Muscle of leg (tissue), 16 donors: ENCODE measurements at places on chromosomes 12 and 14. TPM values are rescaled to one million over a fixed set of nuclear protein-coding genes. Genes with fewer than 3 reads are reported as not detected.
A peak's percentile ranks its signal among the peaks of the same experiment; 100 is the strongest.

- DNase-seq, result no peak
These were observed 22.3 kb downstream of the OTOGL start for GRCh38 chr12:80121661-80122060.

GRCh38 chr14:101361451-101362433 is 199.6 kb upstream of the DIO3 start:
- no peak for DNase-seq

DNA sequence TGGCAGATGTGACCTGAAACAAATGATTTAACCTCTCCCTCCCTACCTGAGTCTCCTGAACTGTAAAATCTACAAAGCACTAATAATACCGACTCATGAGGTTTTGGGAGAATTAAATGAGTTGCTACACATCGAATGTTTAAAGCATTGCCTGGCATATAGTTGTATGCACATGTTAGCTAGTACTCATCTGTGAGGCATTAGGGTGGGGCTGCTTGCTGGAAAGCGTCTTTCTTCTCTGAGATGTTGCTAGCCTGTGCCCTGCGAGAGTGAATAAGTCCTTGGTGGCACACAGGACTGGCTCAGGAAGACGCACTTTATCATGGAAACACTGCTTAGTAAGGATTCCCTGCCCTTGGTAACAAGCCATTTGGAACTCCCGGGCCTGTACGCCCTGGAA is 6.1 kb downstream of the RAPGEF3 start:
- no peak for DNase-seq

DNA sequence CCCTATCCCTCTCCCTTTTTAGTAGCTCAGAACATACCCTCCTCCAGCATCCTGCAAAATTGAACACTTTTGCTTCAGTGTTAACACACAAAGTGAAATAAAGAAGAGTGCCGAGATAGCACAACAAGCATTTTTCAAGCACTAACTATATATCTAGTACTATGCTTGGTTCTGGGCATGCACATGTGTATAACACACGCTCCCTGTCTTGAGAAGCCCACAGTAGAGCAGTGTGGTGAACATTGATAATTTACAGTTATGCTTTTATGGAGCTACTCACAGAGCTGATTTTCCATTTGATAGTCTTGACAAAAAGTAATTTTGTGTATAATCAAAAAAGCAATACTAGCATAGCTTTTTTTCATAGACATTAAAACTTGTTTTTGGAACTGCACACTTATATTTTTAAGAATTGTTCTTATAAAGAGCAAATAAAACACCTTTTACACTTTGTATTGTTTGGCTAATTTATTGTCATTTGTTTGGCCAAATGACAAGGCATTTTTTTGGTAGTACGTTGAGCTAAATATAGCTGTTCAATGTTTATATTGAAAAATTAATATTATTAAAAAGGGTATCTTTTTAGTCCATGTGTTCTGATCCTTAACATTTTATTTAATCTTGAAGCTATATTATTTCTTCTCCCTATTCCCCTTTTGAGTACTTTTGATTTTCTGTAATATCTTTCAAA is 39.7 kb downstream of the LEMD3 start:
- DNase-seq, result no peak

GRCh38 chr12:57936513-57936883 is 4.9 kb upstream of the ATP23 start:
- no peak for DNase-seq

DNA sequence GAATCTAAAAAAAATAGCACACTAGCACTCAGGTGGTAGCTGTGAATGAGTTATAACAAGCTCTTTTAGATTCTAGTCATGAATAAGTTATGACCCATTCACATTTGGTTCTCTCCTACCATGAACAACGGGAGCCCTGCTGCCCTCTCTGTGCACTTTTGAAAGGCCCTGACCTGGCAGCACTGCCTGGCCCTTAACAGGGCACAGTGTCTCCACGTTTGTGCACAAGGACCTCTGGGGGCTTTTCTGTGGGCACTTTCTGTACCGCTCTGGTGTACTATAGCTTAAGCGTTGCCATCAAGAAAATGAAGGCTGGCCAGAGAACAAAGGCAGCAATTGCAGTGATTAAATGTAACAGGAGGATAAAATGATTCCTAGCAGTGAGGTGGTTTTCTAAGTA is 21.2 kb downstream of the CCDC92 start:
- DNase-seq, result no peak

- no peak for DNase-seq
These were observed 23.2 kb downstream of the NRDE2 start for GRCh38 chr14:90308561-90308960.

- DNase-seq, result peak; percentile 64
These were observed 122.4 kb downstream of the TSPAN9 start for GRCh38 chr12:3199551-3200031.

GRCh38 chr12:78359520-78359919 is 505.1 kb upstream of the SYT1 start:
- DNase-seq, result peak; percentile 76

DNA sequence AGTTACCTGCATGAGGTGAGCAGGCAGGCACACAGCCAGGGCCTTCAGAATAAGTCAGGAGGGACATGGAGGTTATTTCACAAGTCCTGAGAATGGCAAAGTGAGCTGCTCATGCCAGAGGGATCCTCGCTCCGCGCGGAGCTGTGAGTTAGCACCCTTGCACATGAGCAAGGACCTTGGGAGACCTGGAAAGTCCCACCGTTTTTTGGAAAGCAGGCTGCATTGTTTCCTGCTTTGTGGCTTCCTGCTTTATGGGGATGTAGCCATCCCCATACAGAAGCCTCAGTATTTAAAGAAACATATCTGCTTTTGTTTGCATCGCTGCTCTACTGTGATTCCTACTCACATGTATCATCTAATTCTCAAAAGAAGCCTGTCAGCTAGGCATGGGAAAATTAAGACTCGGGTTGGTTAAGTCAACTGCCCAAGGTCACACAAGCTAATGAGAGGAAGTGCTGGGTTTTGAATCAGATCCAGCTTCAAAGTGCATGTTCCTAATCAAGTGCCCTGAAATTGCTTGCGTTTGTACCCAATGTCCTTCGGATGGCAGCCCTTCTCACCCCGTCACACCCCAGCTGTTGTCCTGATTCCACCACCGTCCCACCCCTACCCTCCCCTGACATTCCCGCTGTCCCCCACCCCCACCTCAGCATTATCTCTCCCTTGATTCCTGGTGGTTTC is 106.2 kb downstream of the CRACR2A start:
- DNase-seq, result no peak

- no peak for DNase-seq
These were observed 692.9 kb downstream of the BCL11B start for GRCh38 chr14:98579140-98579539.

GRCh38 chr12:75666126-75666938 is 154.9 kb upstream of the KRR1 start:
- no peak for DNase-seq

GRCh38 chr12:82461393-82461792 is 103.1 kb downstream of the METTL25 start:
- no peak for DNase-seq

DNA sequence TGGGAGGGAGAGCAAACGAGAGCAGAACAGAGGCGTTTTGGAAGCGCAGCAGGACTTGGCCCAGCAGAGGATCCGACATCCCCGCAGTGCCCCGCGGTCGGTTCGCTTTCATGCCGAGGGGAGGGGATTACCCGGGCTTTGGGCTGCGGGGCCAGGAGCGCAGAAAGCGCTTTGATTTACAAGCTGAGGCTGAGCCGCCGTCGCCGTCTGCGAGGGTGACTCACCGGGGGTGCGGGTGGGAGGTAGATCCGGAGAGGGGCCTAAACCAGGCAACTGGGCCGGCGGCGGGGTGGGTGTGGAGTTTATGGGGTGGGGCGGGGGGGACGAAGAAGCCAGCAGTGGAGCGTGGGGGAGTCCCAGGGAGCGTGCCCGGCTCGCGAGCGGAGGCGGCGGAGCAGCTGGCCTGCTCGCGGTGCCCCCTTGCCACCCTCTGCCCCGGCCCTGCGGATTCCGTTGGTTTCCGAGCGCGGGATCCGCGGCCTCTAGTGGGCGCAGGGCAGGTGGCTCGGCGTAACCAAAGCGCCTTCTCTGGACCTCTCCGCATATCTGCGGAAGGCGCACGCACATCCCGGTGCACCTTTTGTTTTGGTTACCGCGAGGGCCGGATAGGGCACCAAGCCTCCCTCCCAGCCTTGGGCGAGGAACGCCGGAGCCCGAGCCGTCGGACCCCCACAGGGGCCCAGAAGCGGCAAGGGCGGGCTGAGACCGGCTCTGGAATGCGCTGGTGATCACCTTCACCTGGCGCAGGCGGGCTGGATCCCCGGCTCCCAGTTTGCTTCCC is 2.6 kb downstream of the SIX4 start:
- DNase-seq, result peak; percentile 63

DNA sequence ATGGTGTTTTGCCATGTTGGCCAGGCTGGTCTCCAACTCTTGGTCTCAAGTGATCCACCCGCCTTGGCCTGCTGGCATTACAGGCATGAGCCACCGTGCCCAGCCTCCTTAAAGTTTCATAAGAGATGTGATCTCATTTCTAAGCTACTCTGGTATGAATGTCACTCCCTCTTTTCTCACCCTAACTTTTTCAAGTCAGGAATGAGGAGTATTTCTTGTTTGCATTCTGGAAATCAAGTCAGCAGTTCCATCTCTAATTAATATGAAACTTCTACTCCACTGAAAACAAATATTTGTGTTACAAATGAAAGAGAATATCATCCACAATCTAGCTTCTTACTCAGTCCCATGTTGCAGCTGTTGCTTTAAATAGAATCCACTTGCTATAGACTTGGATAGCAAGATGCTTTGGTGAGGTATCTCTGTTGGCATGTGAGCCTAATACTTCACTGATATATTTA is 61.3 kb downstream of the ARF6 start:
- DNase-seq, result peak; percentile 48

GRCh38 chr14:32417956-32418552 is 89.0 kb downstream of the AKAP6 start:
- DNase-seq, result peak; percentile 23

DNA sequence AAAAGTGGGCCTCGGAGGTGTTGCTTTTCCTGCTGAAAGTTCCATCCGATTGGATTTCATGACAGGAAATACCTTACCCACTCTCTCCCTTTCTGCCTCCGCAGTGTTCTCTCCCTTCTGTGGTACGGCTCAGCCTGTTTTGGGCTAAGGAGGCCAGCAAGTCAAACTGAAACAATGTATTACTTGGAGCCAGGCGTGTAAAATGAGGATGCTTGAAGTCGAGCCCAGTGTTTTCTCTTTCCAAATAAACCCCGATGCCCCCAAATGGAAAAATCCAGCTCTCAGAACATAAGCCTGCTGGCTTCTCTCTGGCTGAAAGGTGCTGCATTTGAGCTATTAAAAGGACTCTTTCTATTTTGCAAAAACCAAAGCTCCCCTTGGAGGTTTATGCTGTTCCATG is 124.7 kb downstream of the ZNF664 start:
- peak; percentile 76 for DNase-seq

DNA sequence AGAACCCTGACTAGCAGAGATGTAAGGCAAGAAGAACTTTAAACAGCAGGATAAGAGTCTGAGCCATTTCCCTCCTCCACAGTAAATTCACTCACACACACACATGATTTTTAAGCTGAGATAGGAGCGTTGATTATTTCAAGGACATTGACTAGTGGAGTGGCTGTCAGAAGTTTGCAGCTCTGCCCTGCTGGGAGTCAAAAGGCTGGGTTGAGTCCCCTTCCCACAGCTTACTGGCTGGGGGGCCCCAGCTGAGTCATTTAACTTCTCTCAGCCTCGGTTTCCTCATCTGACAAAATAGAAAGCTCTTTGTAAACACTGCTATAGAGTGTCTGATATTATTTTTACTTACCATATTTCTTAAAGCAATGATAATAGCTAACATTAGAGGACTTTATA is 28.3 kb downstream of the VCPKMT start:
- DNase-seq, result no peak

DNA sequence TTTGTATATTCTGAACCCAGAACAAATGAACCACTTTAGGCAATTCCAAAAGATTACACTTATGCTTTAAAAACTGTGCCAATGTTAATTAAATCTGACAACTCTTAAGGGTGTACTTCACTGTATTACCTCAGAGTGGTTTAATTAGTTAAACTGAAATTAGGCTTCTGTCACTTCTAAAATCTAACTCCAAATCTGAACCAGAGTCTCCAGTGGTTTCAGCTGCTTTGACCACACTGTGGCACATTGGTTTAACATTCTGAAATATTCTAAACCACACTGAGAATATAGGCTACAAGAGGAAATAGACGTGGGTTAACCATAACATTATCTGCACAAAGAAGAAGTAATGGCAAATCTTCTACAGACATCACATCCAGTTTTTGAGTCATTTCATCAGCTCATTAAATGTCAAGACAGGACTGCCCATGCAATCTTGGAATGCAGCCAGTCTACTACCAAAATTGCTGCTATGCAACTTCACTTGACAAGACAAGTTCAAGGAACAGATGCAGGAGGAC is 94.8 kb downstream of the LRP6 start:
- peak; percentile 19 for DNase-seq

- DNase-seq, result no peak
These were observed 21.5 kb upstream of the TAMALIN start for GRCh38 chr12:51985154-51985835.

DNA sequence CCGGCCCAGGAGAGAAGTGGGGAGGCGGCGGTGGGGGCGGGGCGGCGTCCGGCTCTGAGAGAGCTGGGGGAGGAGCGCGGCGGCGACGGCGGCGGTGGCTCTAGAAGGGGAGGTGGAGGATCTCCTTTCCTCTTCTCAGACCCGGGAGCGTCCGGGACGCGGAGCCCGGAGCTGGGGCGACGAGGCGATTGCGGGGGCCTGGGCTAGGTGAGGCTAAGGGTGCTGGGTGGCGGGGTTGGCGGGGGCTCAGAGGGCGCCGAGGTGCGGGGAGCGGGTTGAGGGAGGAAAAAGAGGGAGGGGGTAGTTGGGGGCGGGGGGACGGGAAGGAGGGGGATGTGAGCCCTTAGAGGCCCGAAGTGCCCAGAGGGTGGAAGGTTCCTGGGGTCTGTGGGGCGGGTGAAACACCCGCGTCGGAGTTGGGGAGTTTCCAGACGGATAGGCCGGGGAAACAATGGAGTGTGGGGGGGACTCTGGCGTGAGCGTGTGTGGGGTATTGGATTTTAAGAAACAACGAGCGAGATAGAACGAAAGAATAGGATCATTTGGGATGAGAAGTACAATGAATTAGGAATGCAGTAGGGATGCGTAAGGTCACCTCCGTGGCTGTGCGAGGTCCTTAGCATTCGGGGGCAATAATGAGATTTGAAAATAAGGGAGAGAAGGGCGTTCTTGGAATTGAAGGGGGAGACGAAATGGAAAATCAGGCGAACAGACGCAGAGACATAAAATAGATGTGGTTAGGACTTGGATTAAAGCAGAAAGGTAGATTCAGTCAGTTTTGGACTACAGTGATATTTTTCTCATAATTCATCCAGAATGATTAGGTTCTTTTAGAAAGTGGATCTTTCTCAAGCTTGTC is at the start of gene SPATS2:
SPATS2 (plus strand) TSS at position 82 of the 859 bp plus-strand sequence. CDS start 93,551 bp downstream, outside the sequence.
- DNase-seq, result peak; percentile 69

OASL gene
- 0.09 TPM for total RNA-seq

LAG3 gene
- 0.18 TPM for total RNA-seq

AJUBA gene
- 30.5 TPM for total RNA-seq

SLCO1B3 gene
- not detected for total RNA-seq

TBX5 gene
- 1.9 TPM for total RNA-seq

FZD10 gene
- total RNA-seq, result 11.0 TPM

PIWIL1 gene
- 0.13 TPM for total RNA-seq

SLC39A2 gene
- total RNA-seq, result 0.04 TPM

DNM1L gene
- 56.6 TPM for total RNA-seq

EIF2B1 gene
- 30.2 TPM for total RNA-seq

C3AR1 gene
- 3.7 TPM for total RNA-seq

NGB gene
- total RNA-seq, result not detected
